SK-N-SH (cell line): ENCODE measurements at places on chromosomes 1 and 21. TPM values are rescaled to one million over a fixed set of nuclear protein-coding genes. Genes with fewer than 3 reads are reported as not detected.

DNA sequence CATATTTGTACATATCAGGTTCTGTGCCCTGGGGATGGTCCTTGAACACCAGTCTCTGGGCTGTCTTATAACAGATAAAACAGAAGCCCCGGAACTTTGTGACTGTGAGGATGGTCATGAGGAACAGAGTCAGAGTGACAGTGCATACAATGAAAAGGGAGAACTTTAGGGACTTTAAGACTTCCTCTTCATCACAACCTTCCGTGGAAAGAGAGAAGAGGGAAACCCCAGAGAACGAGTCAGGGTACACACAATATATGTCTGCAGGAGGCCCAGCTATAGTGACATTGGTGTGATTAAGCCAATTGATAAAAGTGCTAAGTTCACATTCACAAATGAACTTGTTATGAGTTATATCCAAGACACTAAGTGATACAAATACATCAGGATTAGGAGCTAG, 32.1 kb downstream of the TLR5 start:
- no peak for DNase-seq

GJA9 gene
- not detected in 2 replicates for polyA plus RNA-seq

GRCh38 chr1:233912909-233913308, 8.4 kb downstream of the SLC35F3 start:
- DNase-seq: peak; percentile 4

GRCh38 chr1:175865041-175865766, 121.8 kb upstream of the TNR start:
- DNase-seq: no peak

HCRTR1 gene
- 0.03 TPM in 1 of 2 replicates, not detected in the other for polyA plus RNA-seq

GRCh38 chr1:233704170-233704897, 90.4 kb downstream of the KCNK1 start:
- DNase-seq: no peak

LINGO4 gene
- polyA plus RNA-seq: not detected in 2 replicates

DNA sequence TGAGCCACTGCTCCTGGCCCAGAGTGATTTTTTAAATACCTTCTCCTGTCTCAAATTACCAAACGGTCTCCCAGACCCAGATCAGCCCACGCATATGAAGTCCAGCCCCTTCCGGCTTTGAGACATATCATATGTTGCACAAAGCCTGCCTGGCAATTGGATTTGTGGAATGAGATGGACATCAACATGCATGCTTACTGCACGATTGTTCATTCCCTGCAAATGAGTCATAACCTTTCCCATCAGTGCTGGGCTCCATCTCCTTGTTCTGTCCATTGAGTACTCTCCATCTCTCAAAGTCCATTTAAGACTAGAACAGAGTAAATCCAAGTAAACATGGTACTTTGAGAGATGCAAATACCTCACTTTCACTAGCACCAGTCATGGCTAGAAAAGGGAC, 612.2 kb upstream of the USP24 start:
- DNase-seq: no peak

ST6GALNAC5 gene
- polyA plus RNA-seq: 10.6 and 11.1 TPM in 2 replicates

DNA sequence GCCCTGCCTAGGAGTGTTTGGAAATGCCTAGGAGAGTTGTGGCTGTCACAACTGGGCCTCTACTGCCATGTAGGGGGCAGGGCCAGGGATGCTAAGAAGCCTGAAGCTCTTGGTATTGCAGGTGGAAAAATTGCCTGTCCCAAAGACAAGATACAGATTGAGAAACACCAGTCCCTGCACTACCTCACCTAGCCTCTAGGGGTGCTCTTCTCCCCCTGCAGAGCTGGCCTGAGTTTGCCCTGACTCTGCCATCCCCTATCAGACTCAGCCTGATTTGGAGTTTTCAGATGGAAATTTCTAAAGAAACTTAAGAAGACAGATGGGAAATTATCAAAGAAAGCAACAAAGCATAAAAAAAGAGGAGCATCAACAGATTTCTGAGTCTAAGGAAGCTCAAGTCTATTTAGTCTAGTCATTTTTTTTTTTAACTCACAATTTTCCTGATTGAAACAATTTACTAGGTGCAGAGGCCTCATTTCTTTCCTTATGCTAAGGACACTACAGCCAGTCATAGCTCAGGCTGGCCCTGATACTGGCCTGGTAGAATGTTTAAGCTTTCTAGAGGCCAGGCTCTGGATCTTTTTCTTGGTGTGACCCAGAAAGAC, 61.4 kb upstream of the LRRN2 start:
- DNase-seq: peak; percentile 52

GRCh38 chr21:25934130-25934529, 199.4 kb downstream of the GABPA start:
- DNase-seq: no peak

HHIPL2 gene
- 0.21 and 0.29 TPM in 2 replicates for polyA plus RNA-seq

GRCh38 chr1:227726924-227727599, 8.0 kb downstream of the JMJD4 start:
- no peak for DNase-seq

- peak; percentile 54 for DNase-seq
Measured at GRCh38 chr1:67700692-67701410, 15.8 kb downstream of the GADD45A start.

DNA sequence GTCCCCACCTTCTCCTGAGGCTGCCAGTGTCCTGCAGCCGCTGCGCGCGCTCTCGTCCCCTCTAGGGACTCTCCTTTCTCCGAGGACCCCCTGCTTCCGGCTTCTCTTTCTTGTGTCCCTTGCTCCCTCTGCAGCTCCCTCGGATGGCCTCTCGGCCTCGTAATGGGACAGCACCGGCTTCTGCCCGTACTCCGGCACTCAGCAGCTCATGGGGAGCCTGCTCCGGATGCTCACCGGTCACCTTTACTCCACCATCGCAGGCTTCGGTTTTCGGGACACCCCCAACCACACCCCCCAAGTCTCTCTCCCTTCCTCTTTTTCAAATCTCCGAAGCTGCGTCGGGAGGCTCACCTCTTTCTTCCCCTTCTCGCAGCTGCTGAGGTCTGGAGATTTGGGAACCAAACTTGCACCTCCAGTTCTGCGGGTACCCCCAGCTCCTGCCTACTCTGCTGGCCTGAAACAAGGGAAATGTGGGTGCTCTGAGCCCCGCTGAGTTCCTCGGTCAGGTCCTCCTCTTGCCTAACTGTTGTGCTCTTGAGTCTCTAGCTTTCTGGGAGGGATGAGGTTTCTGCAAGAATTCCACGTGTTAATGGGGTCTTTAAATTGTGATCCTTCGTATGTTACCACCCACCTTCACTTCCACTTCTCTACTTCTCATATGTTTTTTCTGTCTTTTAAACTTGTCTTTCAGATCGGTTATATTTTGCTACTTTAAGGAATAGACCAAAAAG, 930 bp downstream of the CDC14A start:
- peak; percentile 54 for DNase-seq
